ENCODE measurements at places on chromosomes 4 and X. TPM values are rescaled to one million over a fixed set of nuclear protein-coding genes. Genes with fewer than 3 reads are reported as not detected.

Gene NAP1L2
- total RNA-seq: 8.9 TPM

Gene LUZP4
- total RNA-seq: not detected

Gene TLR10
- total RNA-seq: 0.10 TPM

Gene RNF150
- total RNA-seq: 19.8 TPM

Gene TSC22D3
- 240 TPM for total RNA-seq

Gene NWD2
- 0.36 TPM for total RNA-seq

Gene FAM114A1
- 43.2 TPM for total RNA-seq

All from ureter (tissue), 1 donor.